ENCODE measurements at places on chromosomes 7 and 10. TPM values are rescaled to one million over a fixed set of nuclear protein-coding genes. Genes with fewer than 3 reads are reported as not detected.

DNA sequence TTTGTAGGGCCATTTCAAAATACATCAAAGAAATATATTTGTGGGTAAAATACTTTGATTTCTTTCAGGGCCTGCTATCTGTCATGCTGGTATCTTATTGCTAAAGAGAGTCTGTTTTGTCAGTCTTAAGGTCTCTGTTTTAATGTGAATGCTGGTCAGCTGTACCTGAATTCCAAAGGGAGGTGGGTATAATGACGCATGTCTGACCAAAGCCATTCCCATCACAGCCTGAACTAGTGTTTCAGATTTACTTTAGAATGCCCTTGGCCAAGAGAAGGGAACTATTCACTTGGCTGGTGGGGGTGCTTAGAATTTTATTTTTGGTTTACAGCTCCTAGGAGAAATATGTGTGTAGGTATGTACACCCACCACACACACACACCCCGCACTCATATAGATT is 30.6 kb upstream of the MYL10 start:
- H3K4me1 ChIP-seq: no peaks in the 10 kb centered on the region
- H3K4me3 ChIP-seq: no peak overlapping the region
- no peak for DNase-seq
- no peak overlapping the region for H3K27ac ChIP-seq
- H3K36me3 ChIP-seq: no peaks in the 10 kb centered on the region

DNA sequence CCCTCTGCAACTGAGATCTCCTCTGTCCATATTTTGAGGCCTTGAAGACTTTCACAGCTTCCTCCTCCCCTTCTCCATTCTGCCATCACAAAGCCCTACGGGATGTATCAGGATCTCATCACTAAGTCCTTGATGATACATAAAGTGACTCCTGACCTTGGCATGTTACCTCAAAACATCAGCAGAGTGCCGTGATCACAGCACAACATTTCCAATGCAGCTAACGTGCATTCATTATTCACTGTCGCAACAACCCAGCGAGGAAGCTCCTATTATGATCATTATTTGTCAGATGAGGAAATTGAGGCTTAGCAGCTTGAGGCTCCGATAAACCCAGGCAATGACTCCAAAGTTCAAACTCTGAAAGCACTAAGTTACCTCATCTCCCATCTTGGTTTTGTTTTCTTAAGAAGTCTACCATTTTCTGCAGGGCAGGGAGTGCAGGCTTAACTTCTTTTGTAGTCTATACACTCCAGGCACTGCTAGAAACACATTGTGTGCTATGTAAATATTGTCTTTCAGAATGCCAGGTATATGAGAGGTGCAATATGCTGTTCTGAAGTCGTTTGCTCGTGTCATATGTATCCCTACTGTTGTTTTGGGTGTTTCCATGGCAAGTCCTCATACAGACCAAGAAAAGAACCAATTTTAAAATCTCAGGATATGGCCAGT is 80.6 kb upstream of the C1QL3 start:
- no peak for DNase-seq
- no peak overlapping the region for H3K4me3 ChIP-seq
- H3K36me3 ChIP-seq: no peaks in the 10 kb centered on the region
- no peaks in the 10 kb centered on the region for H3K4me1 ChIP-seq
- H3K27me3 ChIP-seq: no peaks in the 10 kb centered on the region
- H3K27ac ChIP-seq: no peak overlapping the region

- no peak overlapping the region for H3K27ac ChIP-seq
- H3K4me3 ChIP-seq: no peak overlapping the region
- H3K4me1 ChIP-seq: peaks cover 6% of the 10 kb centered on the region
- no peaks in the 10 kb centered on the region for H3K36me3 ChIP-seq
- peak; percentile 82 for DNase-seq
These were observed 34.2 kb downstream of the CAMK2B start for GRCh38 chr7:44291066-44291732.

IL6 gene
- not detected for total RNA-seq

CDHR1 gene
- total RNA-seq: 0.19 TPM

ATRNL1 gene
- total RNA-seq: 61.3 TPM

STEAP2 gene
- 4.5 TPM for total RNA-seq

IQUB gene
- total RNA-seq: 34.6 TPM

Measured in testis (tissue), 5 donors.